GM12878 (cell line): ENCODE measurements at places on chromosomes 3 and 15.

- no peaks in the 10 kb centered on the region for H3K4me1 ChIP-seq
- H3K4me3 ChIP-seq: no peak overlapping the region
- no peaks in the 10 kb centered on the region for H3K36me3 ChIP-seq
- no peaks in the 10 kb centered on the region; the same call in 1 of the 2 replicates for H3K27me3 ChIP-seq
These were observed 59.5 kb upstream of the STRIT1 start for GRCh38 chr3:155352900-155353490.

- DNase-seq: no peak
- no peak overlapping the region for H3K4me3 ChIP-seq
- H3K4me1 ChIP-seq: peaks cover 6% of the 10 kb centered on the region
- no peaks in the 10 kb centered on the region for H3K36me3 ChIP-seq
- no peaks in the 10 kb centered on the region; the same call in 1 of the 2 replicates for H3K27me3 ChIP-seq
These were observed 24.0 kb upstream of the SLC6A6 start for GRCh38 chr3:14378415-14378814.

DNA sequence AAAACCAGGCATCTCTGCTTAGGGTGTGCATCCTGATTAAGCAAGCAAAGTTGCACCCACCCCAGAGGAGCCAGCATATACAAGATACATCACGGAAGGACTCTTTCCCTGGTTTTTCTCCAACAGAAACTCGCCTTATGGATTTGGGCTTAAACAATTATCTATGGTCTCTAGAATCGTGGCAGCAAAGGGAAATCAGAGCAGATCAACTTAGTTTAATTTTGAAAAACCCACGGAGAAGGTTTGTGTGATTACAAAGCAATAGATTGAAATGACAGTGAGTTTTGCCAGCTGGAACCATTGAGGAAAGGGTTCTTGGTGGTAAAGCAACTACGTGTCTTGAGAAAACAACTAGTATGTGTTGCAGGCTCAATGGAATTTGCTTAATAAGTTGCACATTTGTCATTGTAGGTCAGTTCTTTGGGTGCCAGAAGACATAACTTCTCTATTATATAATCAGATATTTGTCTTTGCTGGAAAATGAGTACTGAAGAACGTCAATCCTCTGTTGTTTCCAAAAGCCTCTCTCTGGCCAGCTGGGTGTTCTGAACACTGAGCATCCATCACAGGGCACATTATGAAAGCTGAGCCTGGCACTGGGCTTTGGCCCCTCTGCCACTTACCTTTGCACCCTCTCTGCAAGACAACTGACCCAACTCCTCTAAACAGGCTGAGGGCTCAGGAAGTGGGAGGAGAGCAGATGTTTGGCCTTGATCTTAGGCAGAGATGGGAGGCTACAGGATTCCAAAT is 75.7 kb upstream of the FBN1 start:
- no peak overlapping the region for H3K27ac ChIP-seq
- no peaks in the 10 kb centered on the region for H3K4me1 ChIP-seq
- H3K4me3 ChIP-seq: no peak overlapping the region
- no peak for DNase-seq
- no peaks in the 10 kb centered on the region for H3K27me3 ChIP-seq
- H3K36me3 ChIP-seq: no peaks in the 10 kb centered on the region

DNA sequence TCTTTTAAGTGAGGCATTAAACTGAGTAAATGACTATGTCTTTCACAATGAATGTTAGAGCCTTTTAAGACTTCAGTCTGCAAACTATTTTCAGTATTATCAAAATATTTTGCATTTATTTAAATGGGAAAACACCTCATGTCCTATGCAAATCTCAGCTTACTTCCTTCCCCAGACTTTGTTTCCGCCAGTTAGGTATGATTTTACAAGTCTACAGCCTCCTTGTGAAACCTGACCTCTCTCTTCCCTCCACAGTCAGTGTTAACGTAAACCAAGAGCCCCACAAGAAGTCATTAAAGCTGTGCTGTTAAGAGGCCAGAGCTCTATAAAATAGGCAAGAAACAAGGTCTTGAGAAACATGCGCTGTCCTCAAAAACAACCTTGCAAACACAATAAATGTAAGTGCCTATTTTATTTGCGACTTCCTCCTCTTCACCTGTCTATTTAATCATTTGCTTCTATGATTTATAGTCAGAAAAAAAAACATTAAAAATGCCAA is 48.3 kb downstream of the PRTG start:
- no peak overlapping the region for H3K4me3 ChIP-seq
- H3K27ac ChIP-seq: no peak overlapping the region
- no peaks in the 10 kb centered on the region for H3K27me3 ChIP-seq
- no peaks in the 10 kb centered on the region for H3K4me1 ChIP-seq

DNA sequence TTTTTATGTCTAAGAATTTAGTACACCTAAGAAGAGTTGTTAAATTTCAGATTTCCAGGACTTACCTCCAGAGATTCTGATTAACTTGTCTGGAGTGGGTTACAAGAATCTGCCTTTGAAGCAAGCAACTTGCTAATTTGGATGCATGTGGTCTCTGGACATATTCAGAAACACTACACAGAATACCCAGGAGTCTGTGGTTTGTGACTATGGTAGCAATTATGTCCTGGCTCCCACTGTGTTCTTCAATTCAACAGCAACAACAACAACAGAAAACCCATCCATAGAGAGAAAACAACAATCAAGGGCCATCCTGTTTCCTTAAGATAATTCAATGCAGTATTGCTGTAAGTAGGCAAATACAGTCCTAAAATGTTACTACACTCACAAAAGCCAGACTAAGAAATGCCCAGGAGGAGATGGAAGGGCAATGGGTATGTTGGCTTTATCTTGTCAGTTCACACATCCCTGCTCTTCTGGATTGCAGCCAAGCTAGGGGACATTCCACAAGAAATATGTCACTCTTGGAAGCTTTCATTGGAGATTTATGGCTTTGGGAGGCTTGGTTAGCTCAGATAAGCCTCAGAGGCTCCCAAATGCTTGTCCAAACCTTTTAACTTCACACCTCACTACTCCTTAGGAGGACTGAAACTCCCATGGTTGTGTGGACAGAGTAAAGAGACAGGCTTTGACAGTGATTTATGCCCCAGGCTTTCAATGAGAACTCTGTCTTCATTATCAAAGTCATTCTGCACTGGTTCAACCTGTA is 99.4 kb upstream of the MRPL3 start:
- no peak overlapping the region for H3K27ac ChIP-seq
- no peaks in the 10 kb centered on the region; the same call in 1 of the 2 replicates for H3K27me3 ChIP-seq
- no peaks in the 10 kb centered on the region for H3K36me3 ChIP-seq
- no peak overlapping the region for H3K4me3 ChIP-seq
- H3K4me1 ChIP-seq: no peaks in the 10 kb centered on the region

- no peaks in the 10 kb centered on the region for H3K27me3 ChIP-seq
- H3K4me1 ChIP-seq: no peaks in the 10 kb centered on the region
- H3K36me3 ChIP-seq: no peaks in the 10 kb centered on the region
- no peak overlapping the region for H3K27ac ChIP-seq
These were observed 90.3 kb downstream of the MEX3B start for GRCh38 chr15:81955382-81956062.

- DNase-seq: no peak
- H3K4me1 ChIP-seq: no peaks in the 10 kb centered on the region
- H3K27me3 ChIP-seq: no peaks in the 10 kb centered on the region; the same call in 1 of the 2 replicates
- H3K36me3 ChIP-seq: no peaks in the 10 kb centered on the region
- no peak overlapping the region for H3K4me3 ChIP-seq
These were observed 282.7 kb upstream of the TPRG1 start for GRCh38 chr3:188889054-188889491.

GRCh38 chr15:71880276-71880675 is 69.9 kb downstream of the NR2E3 start:
- no peak overlapping the region for H3K27ac ChIP-seq
- peaks cover 5% of the 10 kb centered on the region for H3K36me3 ChIP-seq
- no peak overlapping the region for H3K4me3 ChIP-seq
- H3K27me3 ChIP-seq: no peaks in the 10 kb centered on the region
- peaks cover 11% of the 10 kb centered on the region; the same call in 1 of the 2 replicates for H3K4me1 ChIP-seq

- no peaks in the 10 kb centered on the region for H3K27me3 ChIP-seq
- DNase-seq: no peak
- H3K4me1 ChIP-seq: peaks cover under 1% of the 10 kb centered on the region; the same call in 1 of the 2 replicates
- H3K27ac ChIP-seq: no peak overlapping the region
These were observed 46.9 kb downstream of the RLBP1 start for GRCh38 chr15:89174476-89174875.

- H3K4me1 ChIP-seq: no peaks in the 10 kb centered on the region; the same call in 1 of the 2 replicates
- H3K27me3 ChIP-seq: no peaks in the 10 kb centered on the region
These were observed 74.3 kb upstream of the VGLL4 start for GRCh38 chr3:11717768-11718636.

- no peaks in the 10 kb centered on the region for H3K27me3 ChIP-seq
- H3K36me3 ChIP-seq: no peaks in the 10 kb centered on the region
- H3K4me3 ChIP-seq: no peak overlapping the region
- H3K4me1 ChIP-seq: no peaks in the 10 kb centered on the region
- no peak for DNase-seq
- no peak overlapping the region for H3K27ac ChIP-seq
These were observed 115.0 kb downstream of the FBN1 start for GRCh38 chr15:48530528-48530927.

DNA sequence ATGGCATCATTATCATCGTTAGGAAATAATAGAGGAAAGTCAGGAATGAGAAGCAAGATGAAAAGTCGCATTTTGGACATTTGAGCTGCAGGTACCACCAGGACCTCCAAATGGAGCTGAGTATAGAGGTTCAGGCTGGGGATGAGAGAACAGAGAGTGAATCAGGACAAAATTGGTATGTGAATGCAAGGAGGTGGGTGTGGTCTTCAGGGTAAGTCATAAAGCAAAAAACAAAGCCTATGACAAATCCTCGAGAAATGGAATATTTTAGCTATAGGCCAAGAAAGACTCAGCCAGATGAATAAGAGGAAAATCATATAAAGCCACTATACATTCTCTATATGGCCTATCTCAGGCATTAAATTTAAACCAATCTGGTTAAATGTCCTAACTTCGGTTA is 841.3 kb downstream of the ROBO1 start:
- no peaks in the 10 kb centered on the region for H3K27me3 ChIP-seq
- H3K4me3 ChIP-seq: no peak overlapping the region
- DNase-seq: no peak
- H3K27ac ChIP-seq: no peak overlapping the region

DNA sequence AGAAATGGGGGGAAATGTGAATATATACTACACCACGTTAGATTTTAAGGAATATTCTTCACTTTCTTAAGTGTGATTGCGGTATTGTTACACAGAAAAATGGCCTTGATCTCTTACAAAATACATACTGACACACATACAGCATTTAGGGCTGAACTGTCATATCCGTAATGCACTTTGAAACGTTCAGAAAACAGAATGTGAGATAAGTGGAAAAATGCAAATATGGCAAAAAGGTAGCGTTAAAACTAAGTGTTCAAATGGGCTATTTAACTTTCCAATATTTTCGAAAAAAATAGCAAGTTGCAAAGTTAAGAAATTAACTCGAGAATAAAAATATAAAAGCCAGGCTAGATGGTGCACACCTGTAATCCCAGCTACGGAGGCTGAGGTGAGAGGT is 1.8 kb downstream of the ZNF280D start:
- no peak for DNase-seq
- H3K4me1 ChIP-seq: peaks cover 11% of the 10 kb centered on the region
- H3K36me3 ChIP-seq: no peaks in the 10 kb centered on the region
- no peaks in the 10 kb centered on the region for H3K27me3 ChIP-seq
- H3K4me3 ChIP-seq: peak overlapping the region; percentile 79; the same call in 1 of the 2 replicates

- H3K36me3 ChIP-seq: no peaks in the 10 kb centered on the region
- no peaks in the 10 kb centered on the region for H3K27me3 ChIP-seq
- H3K4me3 ChIP-seq: no peak overlapping the region
- H3K27ac ChIP-seq: no peak overlapping the region
- no peaks in the 10 kb centered on the region for H3K4me1 ChIP-seq
- DNase-seq: no peak
These were observed 11.4 kb upstream of the USF3 start for GRCh38 chr3:113707835-113708234.

- no peak overlapping the region for H3K4me3 ChIP-seq
- DNase-seq: no peak
- no peak overlapping the region for H3K27ac ChIP-seq
These were observed 76.4 kb upstream of the MFGE8 start for GRCh38 chr15:88989578-88989977.

DNA sequence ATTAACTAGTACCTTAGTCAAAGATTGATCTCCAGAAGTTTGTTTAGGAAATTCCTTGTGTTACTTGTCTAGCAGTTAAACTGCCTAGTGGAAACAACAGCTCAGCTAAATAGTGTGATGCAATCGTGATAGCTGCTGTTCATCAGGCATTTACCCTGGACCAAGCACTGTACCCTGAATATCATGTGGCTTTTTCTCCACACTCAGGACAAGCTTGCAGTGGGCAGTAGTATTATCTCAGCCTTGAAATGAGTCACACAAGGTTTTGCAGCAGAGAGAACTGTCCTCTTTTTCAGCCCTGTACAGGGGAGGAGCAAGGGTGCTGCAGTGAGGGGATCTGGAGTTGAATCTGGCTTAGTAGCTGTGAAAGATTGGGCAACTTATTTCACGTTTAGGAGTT is 208.4 kb downstream of the TP63 start:
- no peaks in the 10 kb centered on the region for H3K4me1 ChIP-seq
- no peaks in the 10 kb centered on the region for H3K27me3 ChIP-seq
- no peak overlapping the region for H3K27ac ChIP-seq

DNA sequence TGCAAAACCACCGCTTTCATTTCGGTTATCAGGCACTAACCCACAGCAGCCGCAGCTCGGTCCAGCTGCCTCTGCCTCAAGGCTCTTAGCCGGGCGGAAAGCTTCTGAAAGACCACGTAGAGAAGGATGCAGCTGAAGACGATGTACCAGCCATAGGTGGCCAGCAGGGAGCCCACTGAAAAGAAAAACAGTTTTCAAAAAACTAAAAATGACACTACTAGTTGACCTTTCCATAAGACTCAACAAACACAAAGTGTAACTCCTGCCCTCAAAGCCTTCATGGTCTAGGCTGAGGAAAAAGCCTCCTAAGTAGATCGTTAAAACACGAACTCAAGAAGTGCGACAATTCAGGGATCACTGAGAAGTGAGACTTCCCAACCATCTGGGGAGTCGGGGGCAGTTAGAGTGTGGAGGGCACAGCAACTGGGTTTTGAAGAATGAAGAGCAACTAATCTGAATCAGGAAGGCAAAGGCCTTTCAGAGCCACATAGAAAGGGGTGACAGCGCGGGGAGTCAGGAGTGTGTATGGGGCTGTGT is 716 bp downstream of the SELENOS start:
- peak overlapping the region; percentile 71 for H3K27ac ChIP-seq
- peak overlapping the region; percentile 98 for H3K4me3 ChIP-seq
- H3K27me3 ChIP-seq: no peaks in the 10 kb centered on the region
- peaks cover 16% of the 10 kb centered on the region for H3K36me3 ChIP-seq
- peaks cover 10% of the 10 kb centered on the region for H3K4me1 ChIP-seq

DNA sequence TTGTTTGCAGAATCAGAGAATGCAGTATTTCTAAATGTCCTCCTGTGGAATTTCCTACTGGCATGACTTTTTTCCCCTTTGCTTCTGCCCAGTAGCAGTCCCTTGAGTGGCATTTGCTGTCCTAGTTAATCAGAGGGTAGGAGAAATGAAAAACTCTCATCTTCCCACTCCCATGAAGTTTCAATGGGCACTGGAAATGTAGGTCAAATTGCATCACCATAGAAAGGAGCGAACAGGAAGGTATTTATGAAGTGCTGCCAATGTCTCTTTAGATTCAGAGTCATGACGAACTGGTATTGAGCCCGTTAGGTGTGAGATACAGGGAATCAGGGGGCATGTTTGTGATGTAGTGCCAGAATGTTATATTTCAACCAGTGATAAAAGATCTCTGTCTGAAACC is 23.2 kb downstream of the ATXN7 start:
- DNase-seq: no peak
- H3K4me1 ChIP-seq: no peaks in the 10 kb centered on the region
- H3K4me3 ChIP-seq: no peak overlapping the region
